ENCODE measurements at places on chromosomes 3 and 15. TPM values are rescaled to one million over a fixed set of nuclear protein-coding genes. Genes with fewer than 3 reads are reported as not detected.

Gene VGLL3
- 159 TPM for total RNA-seq

GRCh38 chr3:179181993-179182551 is 33.9 kb downstream of the PIK3CA start:
- peak; percentile 33 for DNase-seq

DNA sequence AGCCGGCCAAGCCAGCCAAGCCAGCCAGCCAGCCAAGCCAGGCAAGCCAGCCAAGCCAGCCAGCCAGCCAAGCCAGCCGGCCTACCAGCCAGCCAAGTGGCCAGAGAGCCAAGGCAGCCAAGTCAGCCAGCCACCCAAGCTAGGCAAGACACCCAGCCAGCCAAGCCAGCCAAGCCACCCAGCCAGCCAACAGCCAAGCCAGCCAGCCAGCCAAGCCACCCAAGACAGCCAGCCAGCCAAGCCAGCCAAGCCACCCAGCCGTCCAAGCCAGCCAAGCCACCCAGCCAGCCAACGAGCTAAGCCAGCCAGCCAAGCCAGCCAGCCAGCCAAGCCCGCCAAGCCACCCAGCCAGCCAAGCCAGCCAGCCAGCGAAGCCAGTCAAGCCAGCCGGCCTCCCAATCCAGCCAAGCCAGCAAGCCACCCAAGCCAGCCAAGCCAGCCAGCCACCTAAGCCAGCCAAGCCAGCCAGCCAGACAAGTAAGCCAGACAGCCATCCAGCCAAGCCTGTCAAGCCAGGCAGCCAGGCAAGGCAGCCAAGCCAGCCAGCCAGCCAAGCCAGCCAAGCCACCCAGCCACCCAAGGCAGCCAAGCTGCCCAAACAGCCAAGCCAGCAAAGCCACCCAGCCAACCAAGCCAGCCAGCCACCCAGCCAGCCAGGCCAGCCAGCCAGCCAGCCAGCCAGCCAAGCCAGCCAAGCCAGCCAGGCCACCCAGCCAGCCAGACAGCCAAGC is 200.5 kb downstream of the GOLGA6L6 start:
- peak; percentile 23 for DNase-seq

DNA sequence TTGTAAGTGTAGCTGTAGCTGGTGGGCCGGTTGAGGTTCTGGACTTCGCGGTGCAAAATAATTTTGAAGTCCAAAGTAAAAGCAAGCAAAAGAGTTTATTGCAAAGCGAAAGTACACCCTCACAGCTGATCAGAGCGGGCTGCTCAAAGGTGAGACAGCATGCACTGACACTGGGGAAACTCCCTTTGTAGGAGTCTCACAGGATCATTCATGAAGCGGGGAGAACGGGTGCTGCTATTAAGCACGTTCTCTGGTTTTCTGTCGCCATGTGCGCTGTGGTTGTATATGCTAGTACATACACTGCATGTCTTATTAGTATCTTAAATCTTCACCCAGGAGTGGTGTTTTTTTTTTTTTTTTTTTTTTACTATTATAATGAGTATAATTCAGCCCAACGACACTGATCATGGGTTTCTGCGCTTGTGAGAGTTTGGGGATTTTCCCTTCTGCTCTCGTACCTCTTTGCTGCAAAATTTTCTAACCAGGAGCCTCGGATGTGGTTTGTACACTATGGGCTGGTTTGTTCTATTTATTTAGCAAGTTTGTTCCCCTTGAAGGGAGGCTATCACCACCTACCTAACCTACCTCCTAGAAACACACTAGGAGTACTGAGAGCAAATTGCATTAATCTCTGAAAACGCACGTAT is 1.4 kb upstream of the AP4E1 start:
- no peak for DNase-seq

DNA sequence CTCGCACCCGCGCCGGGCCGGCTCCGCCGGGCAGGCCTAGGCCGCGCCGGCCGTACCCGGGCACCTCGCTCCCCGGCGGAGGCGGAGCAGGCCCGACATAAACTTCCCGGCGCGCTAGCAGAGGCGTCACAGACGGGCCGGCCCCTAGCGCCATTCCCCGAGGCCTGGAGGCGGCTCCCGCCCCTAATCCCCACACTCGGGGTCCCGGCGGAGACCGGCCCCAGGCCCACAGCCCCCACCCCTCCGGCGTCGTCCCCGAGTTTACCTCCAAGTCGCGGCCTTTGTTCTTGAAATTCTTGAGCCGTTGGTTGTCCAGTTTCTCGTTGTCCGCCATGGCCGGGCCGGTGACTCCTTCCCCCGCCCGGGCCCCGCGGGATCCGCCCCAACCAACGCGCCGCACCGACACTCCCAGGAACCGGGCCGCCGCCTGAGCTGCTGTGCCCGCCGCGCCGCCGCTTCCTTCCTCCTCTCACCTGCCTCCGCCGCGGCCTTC is 376 bp downstream of the KPNA4 start:
- DNase-seq: peak; percentile 22

DNA sequence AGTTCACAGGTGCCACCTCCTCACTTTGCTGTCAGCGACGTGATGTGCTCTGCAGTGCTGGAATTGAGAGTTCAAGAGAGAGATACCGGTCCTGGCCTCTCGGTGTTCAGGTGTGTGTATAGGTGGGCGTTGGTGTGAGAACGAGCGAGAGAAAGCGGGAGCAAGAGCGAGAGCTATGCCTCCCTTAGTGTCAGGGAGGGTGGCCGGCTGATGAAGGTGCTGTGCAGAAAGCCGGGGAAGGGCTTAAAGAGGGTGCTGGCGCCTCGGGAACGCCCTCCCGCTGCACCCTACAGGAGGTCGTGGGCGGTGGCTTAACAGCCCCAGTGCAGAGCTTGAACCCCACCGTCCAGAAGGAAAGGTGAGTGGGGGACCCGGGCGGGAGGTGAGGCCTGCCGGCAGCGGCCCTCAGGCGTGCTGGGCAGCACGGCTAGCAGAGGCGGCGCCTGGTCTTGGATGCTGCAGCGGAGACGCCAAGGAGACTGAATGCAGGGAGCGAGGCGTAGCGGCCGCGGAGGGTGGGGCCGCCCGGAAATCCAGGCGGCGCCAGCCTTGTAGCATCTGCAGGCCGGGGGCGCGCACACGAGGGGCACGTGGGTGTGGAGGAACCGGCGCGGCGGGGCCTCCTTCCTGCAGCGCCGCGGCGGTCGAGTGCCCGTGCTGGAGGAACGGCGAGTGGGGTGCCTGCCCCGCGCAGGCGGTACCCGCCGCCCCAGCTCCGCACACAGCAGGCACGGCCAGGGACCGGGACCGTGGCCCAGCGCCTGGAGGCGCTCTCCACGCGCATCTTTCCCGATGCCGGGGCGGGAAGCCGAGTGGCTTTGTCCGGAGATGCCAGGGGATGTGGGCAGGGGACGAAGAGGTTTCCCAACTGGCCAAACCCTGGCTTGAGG is 246.8 kb upstream of the TOPAZ1 start:
- DNase-seq: no peak

Gene GOLGA6D
- not detected for total RNA-seq

Gene ACOX2
- total RNA-seq: 13.6 TPM

DNA sequence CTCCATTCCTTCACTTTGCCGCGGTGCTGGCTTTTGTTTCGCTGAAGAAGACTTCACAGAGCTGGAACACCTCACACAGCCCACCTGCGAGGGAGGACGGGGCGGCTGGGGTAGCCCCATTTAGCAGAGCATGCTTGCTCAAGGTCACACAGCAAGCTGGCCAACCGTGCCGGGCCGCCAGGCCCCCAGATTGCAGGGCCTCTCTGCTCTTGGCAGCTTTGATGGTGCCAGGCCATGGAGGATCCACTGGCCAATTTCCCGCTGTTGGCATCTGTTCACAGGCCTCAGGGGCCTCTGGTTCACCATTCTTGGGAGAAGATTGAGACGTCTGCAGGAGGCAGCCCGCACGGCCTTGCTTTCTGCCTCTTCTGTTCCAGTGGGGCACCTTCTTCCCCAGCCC is 77.9 kb upstream of the LINGO1 start:
- no peak for DNase-seq

DNA sequence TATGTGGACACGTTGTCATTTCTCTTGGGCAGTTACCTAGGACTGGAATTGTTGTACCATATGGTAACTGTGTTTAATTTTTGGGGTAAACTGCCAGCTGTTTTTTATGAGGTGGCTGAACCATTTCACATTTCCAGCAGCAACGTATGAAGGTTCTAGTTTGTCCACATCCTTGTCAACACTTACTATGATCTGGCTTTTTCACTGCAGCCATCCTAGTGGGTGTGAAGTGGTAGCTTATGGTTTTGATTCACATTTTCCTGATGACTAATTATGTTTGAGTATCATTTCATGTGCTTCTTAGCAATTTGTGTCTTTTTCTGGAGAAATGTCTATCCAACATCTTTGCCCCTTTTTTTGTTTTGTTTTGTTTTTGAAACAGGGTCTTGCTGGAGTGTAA is 96.2 kb downstream of the VGLL4 start:
- no peak for DNase-seq

GRCh38 chr15:85555875-85556617 is 175.6 kb downstream of the AKAP13 start:
- DNase-seq: no peak

Gene NFKBIZ
- total RNA-seq: 62.5 TPM

Gene NUP210
- total RNA-seq: 3.4 TPM

GRCh38 chr15:99635794-99636193 is 70.0 kb downstream of the MEF2A start:
- DNase-seq: no peak

- DNase-seq: peak; percentile 87
These were observed 10.8 kb downstream of the ZNF774 start for GRCh38 chr15:90362936-90363212.

Gene SLC6A6
- 32.1 TPM for total RNA-seq

Gene TRANK1
- total RNA-seq: 2.1 TPM

DNA sequence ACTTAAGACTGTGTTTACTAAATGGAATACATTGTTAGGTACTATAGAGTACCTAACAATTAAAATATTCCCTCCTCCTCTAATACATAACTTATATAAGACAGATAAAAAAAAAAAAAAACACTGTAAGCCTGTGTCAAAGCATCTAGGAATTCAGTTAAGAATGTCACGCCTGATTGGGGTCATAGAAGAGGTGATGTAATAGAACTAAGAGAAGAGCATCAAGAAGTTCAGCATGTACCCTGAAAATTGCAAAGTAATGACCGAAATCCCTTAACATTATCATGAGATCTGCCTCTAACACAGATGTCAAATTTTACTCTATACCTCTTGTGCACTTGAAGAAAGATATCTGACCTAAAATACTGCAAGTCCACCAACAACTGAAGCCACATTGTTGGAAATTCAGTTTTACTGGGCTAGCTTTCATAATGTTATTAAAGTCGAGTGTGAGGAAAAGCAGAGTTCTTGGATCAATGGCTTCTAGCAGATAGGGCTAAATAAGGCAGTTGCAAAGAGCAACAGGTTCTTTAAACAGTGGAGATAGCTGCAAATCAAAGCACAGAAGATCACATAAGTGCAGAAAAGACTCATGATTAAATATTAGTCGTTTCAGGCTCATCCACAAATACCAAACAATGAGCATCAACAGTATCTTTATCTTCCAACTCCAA is 75.0 kb downstream of the TBL1XR1 start:
- no peak for DNase-seq

GRCh38 chr3:111979434-111980038 is 710 bp downstream of the ABHD10 start:
- no peak for DNase-seq

- DNase-seq: no peak
These were observed 53.6 kb downstream of the SETD5 start for GRCh38 chr3:9450991-9451390.

- peak; percentile 97 for DNase-seq
These were observed 237.8 kb upstream of the UBE2E1 start for GRCh38 chr3:23567917-23568316.

GRCh38 chr3:66115858-66116654 is 77.3 kb upstream of the MAGI1 start:
- peak; percentile 93 for DNase-seq

Data from HFFc6 (cell line).